ENCODE measurements at places on chromosomes 16 and 17. TPM values are rescaled to one million over a fixed set of nuclear protein-coding genes. Genes with fewer than 3 reads are reported as not detected.

ZPBP2 gene
- not detected for total RNA-seq

TNFRSF13B gene
- total RNA-seq = not detected

DHRS7C gene
- not detected for total RNA-seq

KRTAP4-1 gene
- not detected for total RNA-seq

CHD9NB gene
- 0.97 TPM for total RNA-seq

KCNH4 gene
- 0.19 TPM for total RNA-seq

KRTAP4-5 gene
- total RNA-seq = not detected

TBX4 gene
- total RNA-seq = not detected

ARHGDIG gene
- 0.13 TPM for total RNA-seq

CCDC78 gene
- not detected for total RNA-seq

ZDHHC1 gene
- 2.8 TPM for total RNA-seq

NPIPB5 gene
- 43.4 TPM for total RNA-seq

MT3 gene
- total RNA-seq = not detected

HSF5 gene
- total RNA-seq = 0.06 TPM
